Activated effector memory CD4-positive, alpha-beta T cell treated with Interleukin-2 at 50 U/mL for 16 hours (primary cell): ENCODE measurements at places on chromosomes 5 and 9.

- DNase-seq, result no peak
Measured at GRCh38 chr5:125295405-125295872, 549.0 kb upstream of the ZNF608 start.

GRCh38 chr5:179332741-179333290, 12.4 kb downstream of the ADAMTS2 start:
- no peak for DNase-seq

DNA sequence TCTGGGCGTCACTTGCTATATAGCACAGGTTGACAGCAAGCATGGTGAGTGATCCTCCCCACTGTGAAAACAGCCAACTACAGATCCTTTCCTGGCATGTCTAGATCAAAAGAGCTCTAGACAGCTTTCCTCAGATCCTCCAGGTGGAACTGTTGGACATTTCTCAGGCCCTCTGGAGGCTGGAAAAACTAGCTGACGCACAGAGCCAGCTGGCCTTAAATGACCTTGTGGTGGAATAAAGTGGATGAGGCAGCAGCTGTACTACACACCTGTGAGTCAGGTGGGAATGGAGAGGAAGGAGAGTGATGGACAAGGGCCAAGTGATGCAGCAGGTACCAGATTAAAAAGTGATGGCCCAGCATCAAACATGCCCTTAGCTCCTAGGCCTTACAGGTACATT, 172.7 kb downstream of the TRIM32 start:
- no peak for DNase-seq

DNA sequence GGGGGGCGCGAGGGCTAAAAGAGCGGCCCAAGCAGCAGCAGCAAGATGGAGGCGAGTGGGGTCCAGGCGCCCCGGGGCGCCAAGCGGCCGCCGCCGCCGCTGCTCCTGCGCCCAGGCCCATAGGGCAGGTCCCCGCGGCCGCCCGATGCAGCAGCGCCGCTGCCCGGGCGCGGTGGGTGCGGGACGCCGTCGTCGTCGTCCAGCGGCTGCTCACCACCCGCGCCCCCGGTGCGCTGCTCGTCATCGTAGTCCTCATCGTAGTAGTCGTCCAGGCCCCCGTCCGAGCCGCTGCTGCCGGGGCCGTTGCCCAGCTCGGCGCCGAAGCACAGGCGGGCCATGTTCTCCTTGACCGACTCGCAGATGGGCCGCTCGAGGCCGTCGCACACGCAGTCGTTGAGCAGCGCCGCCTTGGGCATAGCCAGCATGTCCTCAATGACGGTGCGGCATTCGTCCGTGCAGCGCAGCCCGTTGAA, 1.5 kb downstream of the GAS1 start:
- DNase-seq, result no peak

GRCh38 chr5:157920828-157921170, 61.9 kb upstream of the CLINT1 start:
- DNase-seq, result no peak

DNA sequence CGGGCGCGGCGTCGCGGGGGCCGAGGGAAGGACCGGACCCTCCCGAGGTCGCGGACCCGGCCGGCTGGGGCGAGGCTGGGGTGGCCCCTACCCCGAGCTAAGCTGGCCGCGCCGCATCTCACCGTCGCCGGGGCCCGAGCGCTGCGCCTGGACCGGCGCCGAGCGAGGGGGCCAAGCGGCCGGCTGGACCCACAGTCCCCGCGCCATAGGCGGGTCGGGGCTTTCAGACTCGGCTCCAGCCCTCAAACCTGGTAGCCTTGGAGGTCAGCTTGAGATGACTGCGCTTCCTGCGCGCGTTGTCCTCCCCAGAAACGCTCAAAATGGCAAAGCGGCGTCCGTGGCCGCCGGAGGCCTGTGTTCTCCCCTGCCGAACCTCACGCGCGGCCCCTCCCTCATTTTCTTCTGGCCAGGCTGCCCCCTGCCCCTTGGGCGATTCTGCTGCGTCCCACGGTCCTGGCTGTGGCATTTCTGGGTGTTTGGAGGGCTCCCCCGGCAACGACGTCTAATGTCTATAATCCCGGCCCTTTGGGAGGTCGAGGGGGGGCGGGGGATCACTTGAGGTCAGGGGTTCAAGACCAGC, 8.7 kb upstream of the GRIN1 start:
- no peak for DNase-seq

DNA sequence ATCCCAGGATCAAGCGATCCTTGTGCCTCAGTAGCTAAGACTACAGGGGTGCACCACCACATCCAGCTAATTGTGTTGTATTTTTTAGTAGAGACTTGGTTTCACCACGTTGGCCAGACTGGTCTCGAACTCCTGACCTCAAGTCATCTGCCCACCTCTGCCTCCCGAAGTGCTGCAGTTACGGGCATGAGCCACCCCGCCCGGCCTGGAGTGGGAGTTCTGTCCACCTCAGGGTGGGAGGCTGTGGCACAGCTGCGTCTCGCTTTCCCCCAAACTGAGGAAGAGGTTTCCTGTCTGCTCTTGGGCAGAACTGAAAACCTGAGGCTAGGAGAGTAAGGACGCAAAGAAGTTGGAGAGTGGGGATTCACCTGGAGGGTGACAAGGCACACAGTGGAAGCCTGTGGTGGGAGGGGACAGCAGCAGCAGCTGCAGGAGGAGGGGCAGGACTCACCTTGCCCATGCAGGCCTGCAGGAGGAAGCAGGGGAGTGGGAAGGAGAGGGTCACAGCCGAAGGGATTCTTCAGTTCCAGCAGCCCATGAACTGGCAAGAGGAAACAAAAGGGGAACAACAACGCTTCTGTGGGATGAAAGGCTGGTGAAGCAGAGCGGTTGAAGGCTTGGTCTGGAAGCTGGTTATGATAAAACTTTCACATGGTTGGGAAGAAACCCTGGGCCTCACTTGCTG, 181.4 kb downstream of the GAS1 start:
- DNase-seq, result no peak

DNA sequence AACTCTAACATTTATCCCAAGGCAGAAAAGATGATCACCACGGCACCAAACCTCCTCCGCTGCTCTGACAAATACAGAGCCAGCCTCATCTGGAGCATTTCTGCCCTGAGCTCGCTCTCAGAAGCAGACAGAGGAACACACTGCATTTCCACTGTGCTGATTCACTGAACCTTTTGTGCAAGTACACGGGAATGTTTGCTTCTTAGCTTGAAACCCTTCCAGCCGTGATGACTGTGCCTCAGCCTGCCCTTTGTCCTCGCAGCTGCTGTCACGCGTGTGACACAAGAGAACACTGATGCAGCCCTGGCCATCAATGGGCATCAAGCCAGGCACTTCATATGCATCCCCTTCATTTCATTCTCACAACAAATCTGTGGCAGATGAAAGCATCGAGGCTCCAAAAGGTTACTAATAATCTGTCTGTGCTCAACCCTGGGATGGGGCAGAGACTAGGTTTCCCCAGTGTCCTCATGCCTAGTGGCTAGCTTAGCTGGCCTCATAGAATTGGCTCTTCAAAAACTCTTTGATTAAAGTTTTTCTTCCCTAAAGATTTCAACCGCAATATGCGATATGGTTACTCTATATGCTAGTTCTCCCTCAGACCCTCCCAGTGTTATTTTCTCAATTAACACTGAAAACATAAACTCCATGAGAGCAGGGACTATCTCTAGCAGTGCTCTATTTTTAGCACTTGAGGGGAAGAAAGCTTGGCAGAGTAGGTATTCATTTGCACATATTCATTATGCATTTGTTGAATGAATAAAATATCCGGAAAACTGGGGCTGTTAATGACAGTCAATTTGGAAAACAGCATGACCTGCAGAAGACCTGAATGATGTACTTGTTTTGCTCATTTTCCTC, 7.3 kb downstream of the CDC14B start:
- no peak for DNase-seq

DNA sequence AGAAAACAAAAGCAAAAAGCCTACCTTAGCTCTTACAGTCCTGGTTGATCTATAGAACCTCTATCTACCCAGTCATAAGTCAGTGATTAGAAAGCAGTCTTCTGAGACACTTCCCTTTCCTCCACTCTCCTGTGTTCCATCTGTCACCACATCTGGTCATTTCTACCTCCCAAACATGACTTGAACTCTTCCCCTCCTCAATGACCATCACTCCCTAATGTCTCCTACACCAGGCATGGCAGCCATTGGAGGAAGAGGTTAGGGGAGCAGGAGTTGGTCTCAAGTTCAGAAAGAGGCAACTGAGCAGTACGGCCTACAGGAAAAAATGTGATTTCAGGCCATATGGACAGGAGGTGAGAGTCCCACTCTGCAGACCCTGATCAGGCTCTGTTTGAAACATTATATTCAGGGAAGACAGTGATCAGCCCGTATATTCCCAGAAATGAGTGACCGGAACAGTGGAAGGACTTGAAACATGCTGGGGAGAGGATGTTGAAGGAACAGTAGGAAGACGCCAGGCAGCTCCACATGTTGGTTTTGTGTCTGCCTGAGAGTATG, 12.0 kb downstream of the ABLIM3 start:
- DNase-seq, result no peak

GRCh38 chr5:137282216-137282615, 216.9 kb downstream of the SPOCK1 start:
- DNase-seq, result no peak

DNA sequence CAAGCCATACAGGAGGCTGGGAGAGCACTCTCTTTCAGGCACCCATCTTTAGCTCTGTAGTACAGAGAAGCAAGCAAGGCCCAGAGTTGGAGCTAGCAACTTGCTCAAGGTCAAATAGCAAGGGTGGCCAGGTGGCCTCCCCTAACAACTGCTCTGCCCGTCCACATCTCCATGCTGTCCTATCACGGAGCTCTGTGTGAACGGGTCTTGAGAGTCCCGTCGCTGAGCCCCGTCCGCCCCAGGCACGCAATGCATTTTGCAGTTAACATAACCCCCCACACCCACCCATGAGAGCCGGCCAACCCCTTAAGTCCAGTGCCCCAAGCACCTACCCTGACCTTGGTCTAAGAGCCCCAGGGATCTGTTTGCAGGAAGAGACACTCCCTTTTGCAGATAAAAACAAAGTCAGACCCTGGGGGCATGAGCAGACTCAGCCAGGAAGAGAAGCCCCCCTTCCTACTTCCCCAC, 1.5 kb downstream of the RNF44 start:
- peak; percentile 22 for DNase-seq
